ENCODE measurements at places on chromosomes 12 and 14.

- no peak for DNase-seq
Measured at GRCh38 chr12:5584412-5585175, 152.7 kb downstream of the NTF3 start.

- DNase-seq: no peak
Measured at GRCh38 chr12:88559772-88560171, 20.5 kb downstream of the KITLG start.

DNA sequence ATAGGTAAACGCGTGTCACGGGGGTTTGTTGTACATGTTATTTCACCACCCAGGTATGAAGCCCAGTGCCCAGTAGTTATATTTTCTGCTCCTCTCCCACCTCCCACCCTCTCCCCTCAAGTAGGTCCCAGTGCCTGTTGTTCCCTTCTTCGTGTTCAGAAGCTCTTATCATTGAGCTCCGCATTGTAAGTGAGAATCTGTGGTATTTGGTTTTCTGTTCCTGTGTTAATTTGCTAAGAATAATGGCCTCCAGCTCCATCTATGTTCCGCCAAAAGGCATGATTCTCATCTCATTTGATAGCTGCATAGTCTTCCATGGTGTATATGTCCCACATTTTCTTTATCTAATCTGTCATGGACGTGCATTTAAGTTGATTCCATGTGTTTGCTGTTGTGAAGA lies 6.9 kb upstream of the GPRC5D start:
- DNase-seq: no peak

DNA sequence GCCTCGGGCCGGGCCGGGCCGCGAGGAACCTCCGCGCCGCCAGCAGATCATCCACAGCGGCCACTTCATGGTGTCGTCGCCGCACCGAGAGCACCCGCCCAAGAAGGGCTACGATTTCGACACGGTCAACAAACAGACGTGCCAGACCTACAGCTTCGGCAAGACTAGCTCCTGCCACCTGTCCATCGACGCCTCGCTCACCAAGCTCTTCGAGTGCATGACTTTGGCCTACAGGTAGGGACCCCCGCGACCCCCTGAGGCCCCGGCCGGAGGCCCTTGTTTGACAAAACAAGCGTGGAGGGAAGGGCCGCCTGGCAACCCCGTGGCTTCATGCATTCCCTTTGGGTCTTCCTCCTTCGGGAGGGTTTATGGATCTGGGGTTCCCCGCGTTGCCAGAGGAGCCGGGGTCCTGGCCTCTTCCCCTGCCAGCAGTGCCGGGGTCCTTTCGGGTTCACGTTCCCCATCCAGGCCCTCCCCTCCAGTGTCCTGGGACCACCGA lies 526 bp downstream of the MLXIP start:
- DNase-seq: peak; percentile 39

GRCh38 chr12:31626270-31626995 lies 33.1 kb upstream of the ETFBKMT start:
- no peak for DNase-seq

GRCh38 chr14:71758229-71758951 lies 173.8 kb upstream of the RGS6 start:
- DNase-seq: no peak

DNA sequence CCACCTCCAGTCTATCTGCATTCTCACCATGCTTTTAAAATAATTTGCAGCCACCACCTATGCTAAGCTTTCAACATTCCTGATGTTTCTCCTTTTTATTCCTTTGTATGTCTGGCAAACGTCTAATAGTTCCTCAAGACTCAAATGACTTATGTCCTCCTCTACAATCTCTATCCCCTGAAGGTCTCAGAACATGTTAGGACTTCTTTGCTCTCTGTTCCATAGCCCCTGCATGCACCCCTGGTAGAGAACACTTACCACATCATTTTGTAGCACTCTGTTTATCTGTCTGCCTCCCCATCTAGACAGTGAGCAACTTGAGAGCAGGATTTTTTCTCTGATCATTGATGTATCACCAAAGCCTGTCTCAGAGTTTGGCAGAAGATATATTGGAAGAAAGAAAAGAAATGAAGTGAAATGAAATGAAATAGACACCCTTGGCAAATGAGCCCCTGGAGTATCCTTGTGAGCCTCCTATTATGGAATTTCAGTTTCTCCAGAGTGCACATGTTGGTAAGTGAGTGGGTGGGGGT lies 1231.2 kb upstream of the FLRT2 start:
- DNase-seq: no peak

- DNase-seq: no peak
Measured at GRCh38 chr14:89922031-89922907, 32.3 kb downstream of the EFCAB11 start.

DNA sequence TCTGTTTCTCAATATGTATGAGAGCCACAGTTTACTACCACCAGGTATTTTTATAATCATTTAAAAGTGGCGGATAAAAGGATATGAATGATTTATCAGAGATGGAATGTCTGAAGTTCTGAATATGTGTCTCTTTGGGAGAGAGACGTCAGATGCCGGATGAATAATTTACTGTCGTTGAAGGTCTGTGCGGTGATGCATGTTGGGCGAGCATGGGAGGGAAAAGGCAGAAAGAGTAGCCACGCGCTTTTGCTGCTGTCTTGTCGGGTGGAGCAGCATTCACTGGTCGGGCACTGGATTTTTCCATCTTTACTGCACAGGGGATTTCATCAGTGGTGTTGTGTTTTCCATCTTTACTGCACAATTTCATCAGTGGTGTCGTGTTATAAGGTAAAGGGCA lies 65.6 kb downstream of the SYNE2 start:
- DNase-seq: no peak

GRCh38 chr14:52111583-52111982 lies 42.7 kb upstream of the NID2 start:
- DNase-seq: no peak

- DNase-seq: no peak
Measured at GRCh38 chr12:127654383-127654985, 612.5 kb upstream of the TMEM132C start.

- peak; percentile 96 for DNase-seq
Measured at GRCh38 chr14:24135834-24136683, at the start of gene PSME1. PSME1 (plus strand) TSS chr14:24136194; CDS start chr14:24136263, 69 bp downstream.

- no peak for DNase-seq
Measured at GRCh38 chr14:36394593-36394992, 74.2 kb upstream of the MBIP start.

GRCh38 chr12:52499806-52500560 lies 6.9 kb upstream of the KRT6A start:
- no peak for DNase-seq

GRCh38 chr14:92650581-92651105 lies 97.8 kb downstream of the LGMN start:
- DNase-seq: no peak
